ENCODE measurements at places on chromosomes 5 and 9.

GRCh38 chr9:76419782-76420380, 25.7 kb upstream of the RFK start:
- peak; percentile 67 for DNase-seq

GRCh38 chr9:116945817-116946216, 258.7 kb downstream of the TRIM32 start:
- DNase-seq = no peak

- DNase-seq = no peak
Observed at GRCh38 chr5:390623-391491, 52.1 kb upstream of the EXOC3 start.

- DNase-seq = no peak
Observed at GRCh38 chr9:19630760-19631159, 158.1 kb downstream of the SLC24A2 start.

DNA sequence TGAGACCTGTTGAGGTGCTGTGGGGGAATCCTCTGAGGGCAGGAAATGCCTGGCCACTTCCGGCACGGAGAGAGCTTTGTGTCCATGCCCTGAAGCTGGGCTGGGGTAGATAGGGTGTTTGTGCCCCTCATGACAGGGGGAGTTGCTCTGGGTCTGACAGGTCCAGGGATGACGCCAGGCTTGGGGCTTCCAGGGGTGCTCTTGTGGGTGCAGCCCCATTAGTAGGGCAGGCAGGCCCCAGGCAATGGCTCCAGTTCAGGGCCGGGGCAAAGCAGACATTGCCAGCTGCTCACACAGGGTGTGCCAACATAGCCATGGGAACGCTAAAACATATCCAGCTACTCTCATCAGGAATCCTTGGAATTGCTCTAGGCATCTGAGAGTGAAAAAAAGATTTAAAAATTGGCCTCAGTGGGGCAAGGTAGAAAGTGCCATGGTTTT, 21.1 kb downstream of the PITX1 start:
- no peak for DNase-seq

GRCh38 chr9:127059765-127060361, 62.6 kb downstream of the ANGPTL2 start:
- DNase-seq = no peak

GRCh38 chr9:128637656-128638055, 19.0 kb downstream of the DYNC2I2 start:
- DNase-seq = no peak

DNA sequence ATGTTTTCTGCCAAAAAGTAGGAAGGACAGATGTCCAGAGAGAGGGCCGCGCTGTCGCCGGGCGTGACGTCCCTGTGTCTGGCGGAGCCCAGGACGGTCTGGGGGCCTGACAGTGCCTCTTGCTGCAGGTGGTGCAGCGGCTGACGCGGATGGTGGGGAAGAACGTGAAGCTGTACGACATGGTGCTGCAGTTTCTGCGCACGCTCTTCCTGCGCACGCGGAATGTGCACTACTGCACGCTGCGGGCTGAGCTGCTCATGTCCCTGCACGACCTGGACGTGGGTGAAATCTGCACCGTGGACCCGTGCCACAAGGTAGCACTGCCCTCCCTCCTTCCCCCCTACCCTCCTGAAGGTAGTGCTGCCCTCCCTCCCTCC, 7.8 kb downstream of the NELFB start:
- no peak for DNase-seq

GRCh38 chr5:157857816-157858526, 974 bp downstream of the CLINT1 start:
- DNase-seq = peak; percentile 38

DNA sequence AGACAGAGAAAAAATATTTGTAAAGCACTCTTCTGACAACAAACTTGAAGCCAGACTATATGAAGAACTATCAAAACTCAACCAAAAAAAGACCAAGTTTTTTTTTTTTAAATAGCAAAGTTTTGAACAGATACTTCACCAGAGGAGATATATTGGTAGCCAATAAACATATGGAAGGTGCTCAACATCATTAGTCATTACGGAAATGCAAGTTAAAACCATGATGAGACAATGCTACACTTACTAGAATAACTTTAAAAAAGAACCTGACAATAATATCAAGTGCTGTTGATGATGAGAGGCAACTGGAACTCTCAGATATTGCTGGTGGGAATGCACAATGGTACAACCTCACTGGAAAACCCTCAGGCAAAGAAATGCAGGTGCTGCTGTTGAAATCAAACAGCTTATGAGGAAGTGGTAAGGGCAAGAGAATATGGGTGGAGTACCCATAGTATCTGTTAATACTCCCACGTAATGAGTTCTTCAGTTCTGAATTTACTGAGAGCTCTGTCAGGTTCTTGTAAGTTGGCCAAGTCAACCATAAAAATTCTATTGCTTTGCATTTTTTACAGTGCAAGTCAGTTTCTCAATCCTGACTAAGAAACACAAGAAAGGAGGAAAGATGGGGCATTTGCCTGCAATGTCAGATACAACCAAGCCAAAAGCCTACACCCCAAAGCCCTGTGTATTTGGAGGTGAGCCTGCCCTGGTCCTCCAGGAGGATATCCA, 87.3 kb upstream of the GNAQ start:
- peak; percentile 41 for DNase-seq

GRCh38 chr5:83405662-83406061, 65.9 kb upstream of the VCAN start:
- DNase-seq = no peak

DNA sequence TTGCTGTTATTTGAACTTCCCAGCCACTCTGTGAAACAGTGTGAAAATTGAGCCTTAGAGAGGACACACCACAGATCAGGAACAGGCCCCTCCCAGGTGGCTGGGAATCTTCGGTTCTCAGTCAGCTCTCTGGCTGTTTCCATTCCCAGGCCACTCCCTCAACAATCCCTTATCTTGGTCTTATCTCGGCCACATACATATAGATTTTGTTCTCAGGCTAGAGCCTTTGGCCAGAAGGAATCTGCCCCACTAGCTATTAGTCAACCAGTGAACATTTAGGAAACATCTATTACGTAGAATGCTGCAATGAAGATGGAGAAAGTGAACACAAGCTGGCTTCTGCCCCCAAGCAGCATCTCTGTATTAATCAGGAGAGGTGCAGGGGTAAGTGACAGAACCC, 21.0 kb upstream of the WWC1 start:
- no peak for DNase-seq

DNA sequence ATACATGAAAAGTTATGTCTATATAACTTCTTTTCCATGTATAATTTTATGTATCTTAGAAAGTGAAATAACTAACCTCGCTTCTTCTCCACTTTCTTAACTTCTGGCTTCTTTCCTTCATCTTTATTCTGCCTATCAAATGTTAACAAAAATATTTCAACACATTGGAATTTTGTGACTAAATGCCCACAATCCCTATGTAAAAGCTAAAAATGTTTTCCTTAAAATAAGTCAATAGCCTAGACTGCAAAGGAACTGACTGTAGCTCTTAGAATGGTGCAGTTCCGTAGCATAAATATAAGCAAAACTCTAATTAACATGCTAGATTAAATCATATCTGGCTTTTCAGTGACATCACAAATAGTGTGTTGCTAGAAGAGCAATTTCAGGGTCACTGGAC, 40.9 kb downstream of the PSIP1 start:
- peak; percentile 77 for DNase-seq

GRCh38 chr5:158588617-158589016, 511.1 kb downstream of the EBF1 start:
- no peak for DNase-seq

DNA sequence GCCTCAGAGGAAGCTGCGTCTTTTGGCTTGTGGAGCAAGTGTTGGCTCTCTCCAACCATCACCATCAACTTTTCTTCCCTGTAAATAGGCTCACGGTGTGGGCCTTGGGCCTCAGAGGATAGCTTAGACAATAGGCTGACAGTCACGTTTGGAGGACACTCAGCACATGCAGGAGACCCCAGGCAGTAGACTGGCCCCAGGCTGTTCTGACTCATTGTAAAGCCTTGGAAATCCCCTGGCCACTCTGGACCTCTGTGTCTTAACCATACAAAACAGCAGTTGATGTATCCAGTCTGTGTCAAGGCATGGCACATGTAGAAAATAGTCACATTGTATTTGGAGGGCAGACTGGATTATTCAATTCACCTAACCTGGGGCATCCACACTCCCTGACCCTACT, 18.6 kb downstream of the CD74 start:
- no peak for DNase-seq

DNA sequence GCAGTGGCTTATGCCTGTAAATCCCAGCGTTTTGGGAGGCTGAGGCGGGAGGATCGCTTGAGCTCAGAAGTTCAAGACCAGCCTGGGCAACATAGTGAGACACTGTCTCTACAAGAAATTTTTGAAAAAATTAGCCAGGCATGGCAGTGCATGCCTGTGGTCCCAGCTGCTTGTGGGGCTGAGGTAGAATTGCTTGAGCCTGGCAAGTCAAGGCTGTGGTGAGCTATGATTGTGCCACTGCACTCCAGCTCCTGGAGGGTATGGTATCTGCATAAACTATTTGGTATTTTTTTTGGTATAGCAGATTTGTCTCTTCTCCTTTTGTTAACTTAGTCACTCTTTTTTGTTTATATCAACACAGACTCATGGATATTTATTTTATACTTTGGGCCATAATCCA, 61.5 kb upstream of the TEX48 start:
- DNase-seq = peak; percentile 11

- DNase-seq = no peak
Observed at GRCh38 chr5:146785065-146785464, 93.5 kb downstream of the PPP2R2B start.

DNA sequence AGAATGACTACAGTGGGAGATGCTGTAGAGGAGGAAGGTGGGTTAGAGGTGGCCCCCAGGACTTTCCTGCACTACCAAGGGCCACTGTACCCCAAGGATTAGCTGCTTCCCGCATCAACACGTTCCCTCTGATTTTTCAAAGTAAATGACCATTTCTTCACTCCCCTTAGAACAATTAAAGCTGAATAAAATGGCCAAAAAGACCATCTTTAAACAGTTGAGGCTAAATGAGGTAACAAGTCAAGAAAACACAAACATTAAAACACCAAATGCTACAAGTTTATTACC, 740 bp upstream of the ERAP1 start:
- no peak for DNase-seq

DNA sequence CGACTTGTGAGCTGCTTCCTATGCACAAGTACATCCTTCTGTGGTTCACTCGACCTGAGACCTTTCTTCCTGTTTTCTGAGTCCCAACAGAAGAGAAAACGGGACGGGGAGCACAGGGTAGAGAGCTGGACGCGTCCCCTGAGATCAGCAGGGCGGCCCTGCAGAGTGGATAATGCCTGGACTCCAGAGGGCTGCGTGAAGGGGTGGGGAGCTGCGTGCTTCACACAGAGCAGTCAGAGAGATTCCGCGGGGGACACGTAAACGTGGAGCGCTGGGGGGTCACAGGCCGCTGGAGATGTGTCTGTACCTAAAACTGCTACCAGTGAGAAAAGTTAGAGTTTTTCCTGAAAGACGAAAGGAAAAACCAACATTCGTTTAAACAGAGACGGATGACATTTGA, 46.3 kb downstream of the HSD17B3 start:
- DNase-seq = no peak
